ENCODE measurements at places on chromosomes 4 and X.
A peak's percentile ranks its signal among the peaks of the same experiment; 100 is the strongest.

- no peak for DNase-seq
Measured at GRCh38 chrX:68588602-68589371, 58.7 kb upstream of the STARD8 start.

- peak; percentile 44 for DNase-seq
Measured at GRCh38 chr4:84058201-84058600, 440.9 kb downstream of the NKX6-1 start.

DNA sequence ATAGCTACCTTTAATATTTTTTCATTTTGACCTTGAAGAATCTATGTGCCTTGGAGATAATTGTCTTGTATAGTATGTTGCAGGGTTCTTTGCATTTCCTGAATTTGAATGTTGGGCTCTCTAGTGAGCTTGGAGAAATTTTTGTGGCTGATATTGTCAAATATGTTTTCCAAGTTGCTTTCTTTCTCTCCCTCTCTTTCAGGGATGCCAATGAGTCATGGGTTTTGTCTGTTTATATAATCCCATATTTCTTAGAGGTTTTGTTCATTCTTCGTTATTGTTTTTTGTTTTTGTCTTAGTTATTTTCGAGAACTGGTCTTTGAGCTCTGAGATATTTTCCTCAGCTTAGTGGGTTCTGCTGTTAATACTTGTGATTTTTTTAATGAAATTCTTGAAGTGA is 20.7 kb downstream of the RAB40AL start:
- no peak for DNase-seq

DNA sequence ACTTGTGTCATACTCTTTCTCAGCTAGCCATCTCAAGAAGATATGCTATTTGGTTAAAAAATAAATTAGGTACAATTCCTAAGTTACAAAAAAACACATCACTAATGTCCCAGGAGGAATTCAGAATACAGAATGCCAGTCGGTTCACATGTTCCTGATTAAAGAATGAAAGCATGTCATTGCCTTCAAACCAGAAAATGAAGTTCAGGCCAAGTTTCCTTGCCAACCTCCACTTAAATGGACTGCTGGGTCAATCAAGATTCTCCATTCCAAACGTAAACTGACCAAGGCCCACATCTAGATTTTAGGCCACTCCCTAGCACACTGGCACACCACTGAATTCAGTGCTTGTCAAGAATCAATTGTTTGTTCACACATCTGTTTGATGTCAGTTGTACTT is 6.5 kb downstream of the PIGA start:
- no peak for DNase-seq

- peak; percentile 5 for DNase-seq
Measured at GRCh38 chr4:101596781-101597552, 193.6 kb upstream of the BANK1 start.

DNA sequence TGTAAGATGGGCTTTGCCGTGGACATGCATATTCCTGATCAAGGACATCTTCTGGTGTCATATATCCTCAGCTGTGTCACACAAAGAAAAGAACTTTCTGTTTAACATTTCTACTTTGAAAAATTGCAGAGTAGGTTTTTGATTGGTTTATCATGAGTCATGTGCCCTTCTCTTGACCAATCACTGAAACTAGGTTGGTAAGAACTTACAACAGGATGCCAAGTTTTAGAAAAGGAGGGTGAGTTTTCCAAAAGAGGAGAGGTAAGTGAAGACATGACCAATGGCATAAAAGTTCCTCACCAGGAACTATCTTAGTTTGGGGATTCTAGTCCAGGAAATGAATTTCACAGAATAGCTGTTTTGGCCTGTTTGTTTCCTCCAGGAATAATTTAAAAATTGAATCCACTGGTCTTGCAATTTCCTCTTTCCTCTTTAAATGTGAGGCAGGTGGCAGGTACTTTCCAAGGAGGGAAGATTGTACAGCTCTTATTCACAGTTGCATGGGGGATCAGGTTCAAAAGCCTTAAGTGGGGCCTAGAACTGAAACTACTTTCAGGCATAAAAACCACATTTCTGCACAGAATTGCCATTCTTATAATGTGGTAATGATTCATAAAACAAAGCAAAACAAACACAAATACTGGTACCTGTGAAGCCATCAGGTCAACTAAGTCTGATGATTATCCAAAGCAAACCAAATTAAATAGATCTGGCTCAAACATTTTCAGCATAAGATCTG is 1114.5 kb upstream of the LCORL start:
- no peak for DNase-seq

DNA sequence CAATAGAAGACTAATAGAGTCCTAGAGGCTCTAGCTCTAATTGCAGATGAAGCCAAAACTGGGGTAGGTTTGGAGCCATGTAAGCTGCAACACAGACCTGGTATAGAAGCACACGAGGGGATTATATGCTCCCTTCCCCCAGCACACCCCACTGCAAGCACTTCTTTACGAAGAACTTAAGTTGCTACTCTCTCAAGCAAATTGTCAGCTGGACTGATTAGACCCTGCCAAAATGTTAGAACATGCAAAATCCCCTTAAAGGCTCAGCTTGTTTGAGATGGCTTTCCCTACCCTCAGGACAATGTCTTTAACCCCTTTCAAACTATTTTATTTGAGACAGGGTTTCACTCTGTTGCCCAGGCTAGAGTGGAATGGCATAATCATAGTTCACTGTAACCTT is 4.7 kb upstream of the KIAA1210 start:
- DNase-seq, result no peak

DNA sequence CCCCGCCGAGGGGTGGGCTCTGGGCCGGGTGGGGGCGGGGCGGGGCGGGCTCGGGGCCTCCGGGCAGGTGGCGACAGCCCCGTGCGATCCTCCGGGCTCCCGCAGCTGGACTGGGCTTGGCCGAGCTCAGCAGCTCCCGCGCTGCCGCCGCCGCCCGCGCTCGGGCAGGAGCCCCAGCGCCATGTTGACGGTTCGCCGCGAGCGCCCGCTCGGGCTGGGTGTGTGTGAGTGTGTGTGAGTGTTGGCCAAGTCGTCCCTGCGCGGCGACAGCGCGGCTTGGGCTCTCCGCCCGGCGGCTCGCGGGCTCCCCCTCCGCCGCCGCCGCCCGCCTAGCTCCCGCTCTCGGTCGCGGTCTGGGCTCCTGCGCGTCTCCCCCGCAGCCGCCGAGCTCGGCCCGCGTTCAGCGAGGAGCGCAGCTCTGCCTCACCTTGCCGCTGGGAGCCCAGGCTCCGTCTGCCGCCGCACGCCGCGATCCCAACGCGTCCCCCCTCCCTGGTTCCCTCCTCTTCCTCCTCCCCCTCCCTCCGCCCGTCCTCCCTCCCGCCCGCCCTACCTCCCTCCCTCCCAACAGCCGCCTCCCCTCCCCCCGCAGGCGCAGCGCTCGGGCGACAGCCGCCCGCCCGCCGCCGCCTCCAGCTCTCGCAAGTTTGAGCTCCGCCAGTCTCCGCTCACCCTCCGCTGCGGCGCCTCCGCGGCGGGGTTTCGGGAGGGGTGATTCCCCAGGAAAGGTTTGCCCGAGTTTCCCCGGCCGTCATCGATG is at the start of gene BCOR:
Gene BCOR, minus strand, starts transcription at position 455 of the 760 bp plus-strand sequence. CDS start 20,029 bp downstream, outside the sequence.
- DNase-seq, result peak; percentile 81

DNA sequence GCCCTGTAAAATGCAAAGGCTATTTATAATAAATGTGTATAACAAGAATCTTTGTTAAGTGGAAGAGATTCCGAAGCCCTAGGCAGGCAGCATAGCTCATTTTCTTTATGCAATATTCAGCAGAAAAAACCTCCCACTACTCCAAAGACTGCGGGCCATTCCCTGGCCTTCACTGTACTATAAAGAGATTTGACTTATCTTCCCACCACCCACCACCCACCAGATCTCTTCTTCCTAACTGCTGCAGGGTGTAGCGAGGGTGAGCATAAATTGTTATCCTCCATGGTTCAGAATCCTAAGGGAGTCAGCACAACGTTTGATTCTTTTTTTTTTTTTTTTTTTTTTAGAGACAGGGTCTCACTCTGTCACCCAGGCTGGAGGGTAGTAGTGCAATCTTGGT is 114.8 kb downstream of the NSUN7 start:
- no peak for DNase-seq

- no peak for DNase-seq
Measured at GRCh38 chr4:39435659-39436563, 22.8 kb downstream of the RPL9 start.

DNA sequence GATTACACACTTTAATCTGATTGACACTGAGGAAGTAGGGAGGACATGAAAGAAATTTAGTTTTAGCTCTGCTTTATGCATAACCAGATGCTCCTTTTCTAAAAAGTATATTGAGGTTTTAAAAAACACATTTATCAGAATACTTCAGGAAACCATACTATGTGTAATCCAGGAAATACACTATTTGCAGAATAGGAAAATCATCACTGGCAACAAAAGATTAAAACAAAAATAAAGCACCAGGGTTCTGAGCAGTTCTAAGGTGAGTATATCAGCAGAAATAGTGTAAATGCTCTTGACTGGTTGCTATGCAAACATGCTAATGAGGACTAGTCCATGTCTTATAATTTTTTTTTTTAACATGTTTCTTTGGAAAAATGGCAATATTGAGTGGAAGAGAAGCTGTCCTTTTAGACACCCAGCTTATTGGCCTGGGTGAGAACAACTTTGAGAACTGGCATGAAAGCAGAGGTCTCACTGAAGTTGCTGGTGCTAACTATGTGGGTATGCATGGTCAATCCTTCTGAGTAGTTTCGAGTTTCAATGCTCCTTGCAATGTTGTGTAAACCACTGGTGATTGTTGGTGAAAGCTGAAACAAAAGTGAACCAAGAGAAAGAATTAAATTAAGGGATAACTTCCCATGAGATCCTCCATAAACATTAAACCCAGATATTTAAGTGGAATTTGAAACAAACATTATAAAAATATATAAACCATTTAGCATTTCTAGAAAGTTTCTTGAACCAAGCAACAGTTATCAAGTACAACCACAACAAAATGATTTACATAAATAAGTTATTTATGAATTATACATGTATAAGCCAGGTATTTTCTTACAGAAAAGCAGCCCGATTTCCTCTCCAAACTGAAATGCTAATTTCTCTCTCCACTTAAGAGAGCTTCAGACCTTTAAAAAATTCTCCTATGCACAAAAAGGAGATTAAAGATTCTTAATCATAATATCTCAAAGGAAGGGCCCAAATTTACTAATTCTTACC is 20.4 kb upstream of the SCD5 start:
- peak; percentile 47 for DNase-seq
